ENCODE measurements at places on chromosomes 11 and 22.

- DNase-seq: no peak
Observed at GRCh38 chr22:44627521-44628139, 74.4 kb upstream of the PRR5 start.

DNA sequence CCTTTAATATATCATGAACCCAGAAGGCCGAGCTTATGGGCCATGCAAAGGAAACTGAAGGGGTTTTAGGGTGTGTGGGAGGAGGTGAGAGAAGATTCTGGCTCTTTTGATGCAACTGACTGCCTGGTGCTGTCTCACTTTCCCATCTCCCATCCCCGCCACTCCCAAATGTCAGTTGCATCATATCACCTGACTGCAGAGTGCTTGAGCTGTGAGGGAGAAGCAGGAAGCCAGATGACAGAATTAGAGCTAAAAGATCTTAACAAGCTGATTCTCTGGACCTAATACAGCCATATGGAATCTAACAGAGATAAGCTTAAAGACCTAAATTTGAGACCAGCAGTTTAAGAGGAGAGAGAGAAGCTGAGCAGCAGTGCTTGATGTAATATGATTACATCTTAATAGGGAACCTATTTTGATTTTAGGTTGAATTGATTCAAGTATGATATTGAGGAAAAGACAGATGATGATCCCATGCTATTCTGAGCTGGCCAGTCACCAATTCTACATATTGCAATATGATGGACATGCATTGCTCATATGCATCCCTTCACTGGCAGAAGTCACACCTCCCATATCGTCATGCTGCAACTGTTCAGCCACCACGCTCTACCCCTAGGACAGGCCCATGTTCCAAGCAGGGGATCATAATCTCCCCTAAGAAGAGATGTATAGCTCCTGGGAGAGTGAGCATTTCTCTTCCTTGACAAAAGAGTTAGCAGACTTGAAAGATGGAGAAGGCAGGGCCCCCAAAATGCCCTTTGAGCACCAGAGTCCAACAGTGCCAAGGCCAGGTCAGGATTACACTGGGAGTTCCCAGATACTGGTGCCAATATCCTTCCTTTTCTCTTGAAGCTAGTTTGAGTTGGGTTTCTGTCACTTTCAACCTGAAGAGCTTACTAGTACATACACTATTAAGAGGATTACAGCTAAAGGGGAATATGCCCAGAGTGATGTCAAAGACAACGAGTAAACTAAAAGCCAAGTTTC, 44.9 kb downstream of the PLEKHA7 start:
- DNase-seq: no peak

- DNase-seq: no peak
Observed at GRCh38 chr11:73972187-73972586, 10.5 kb downstream of the UCP2 start.

DNA sequence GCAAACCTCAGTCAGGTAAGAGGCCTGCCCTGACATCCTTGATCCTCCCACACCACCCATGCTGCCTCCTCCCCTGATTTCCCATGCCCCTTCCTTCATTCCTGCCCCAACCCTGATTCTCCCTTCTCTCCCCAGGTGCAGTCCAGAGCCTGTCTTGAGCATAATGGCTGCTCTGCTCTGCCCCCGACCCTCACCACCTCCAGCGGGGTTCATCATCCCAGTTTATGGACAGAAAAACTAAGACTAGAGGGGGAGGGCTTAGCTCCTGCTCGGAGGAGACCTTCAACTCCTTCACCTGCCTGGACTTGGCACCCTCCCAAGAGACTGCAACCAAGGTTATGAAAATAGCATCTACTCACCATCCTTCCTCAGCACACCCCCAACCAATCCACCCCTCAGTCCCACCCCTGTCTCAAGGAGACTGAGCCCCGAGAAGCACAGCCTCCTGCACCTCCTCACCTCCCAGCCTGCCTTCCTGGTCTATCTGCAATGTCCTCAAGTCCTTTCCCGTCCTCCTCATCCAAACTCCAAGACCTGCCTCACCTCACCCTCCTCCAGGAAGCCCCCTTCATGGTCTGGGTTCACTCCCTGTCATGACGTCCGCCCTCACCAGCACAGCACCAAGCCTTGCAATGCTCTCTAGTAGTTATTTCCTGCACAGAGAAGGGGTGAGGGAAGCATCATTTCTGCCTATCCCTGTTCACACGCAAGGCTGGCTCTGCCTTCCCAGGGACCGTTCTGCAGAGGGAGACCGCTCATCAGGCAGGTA, 103.1 kb downstream of the PDE2A start:
- no peak for DNase-seq

- DNase-seq: no peak
Observed at GRCh38 chr11:6539748-6540268, 42.7 kb downstream of the DNHD1 start.

GRCh38 chr11:30009060-30009459, 7.8 kb downstream of the KCNA4 start:
- DNase-seq: no peak

GRCh38 chr11:127461241-127462064, 460.9 kb upstream of the KIRREL3 start:
- no peak for DNase-seq

GRCh38 chr11:9626496-9627394, 37.1 kb upstream of the SWAP70 start:
- DNase-seq: no peak

GRCh38 chr11:69711822-69712801, 8.3 kb upstream of the FGF19 start:
- DNase-seq: no peak

GRCh38 chr11:8830641-8831040, 80.3 kb upstream of the AKIP1 start:
- no peak for DNase-seq
